ENCODE measurements at places on chromosomes 5 and 9. TPM values are rescaled to one million over a fixed set of nuclear protein-coding genes. Genes with fewer than 3 reads are reported as not detected.

- no peak for ATAC-seq
These were observed 367.3 kb downstream of the TUSC1 start for GRCh38 chr9:25310961-25311360.

DNA sequence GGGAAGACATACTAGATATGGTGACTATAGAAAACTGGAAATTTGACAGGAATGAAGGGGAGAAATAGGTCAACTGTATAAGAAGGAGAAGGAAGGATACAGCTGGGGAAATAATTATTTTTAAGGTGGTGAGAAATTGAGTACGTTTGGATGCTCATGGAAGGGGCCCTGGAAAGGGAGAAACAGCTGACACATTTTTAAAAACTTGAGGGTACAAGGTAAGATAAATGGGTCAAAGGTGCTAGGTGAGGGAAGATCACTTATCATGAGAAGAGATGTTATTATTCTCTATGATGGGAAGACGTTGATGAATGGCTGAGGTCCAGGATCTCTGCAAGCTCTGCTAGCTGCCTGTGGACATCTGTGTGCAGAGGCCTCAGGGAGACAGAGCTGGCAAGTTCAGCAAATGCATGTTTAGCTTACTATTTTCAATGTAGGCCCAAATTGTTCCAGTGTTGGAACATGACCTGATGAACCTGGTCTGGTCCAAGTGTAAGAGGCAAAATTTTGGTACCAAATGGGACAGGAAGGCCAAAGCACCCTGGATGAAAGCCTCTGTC lies 181.7 kb downstream of the MTRR start:
- ATAC-seq = no peak

- no peak for ATAC-seq
These were observed 168.2 kb upstream of the FBN2 start for GRCh38 chr5:128706269-128706668.

DNA sequence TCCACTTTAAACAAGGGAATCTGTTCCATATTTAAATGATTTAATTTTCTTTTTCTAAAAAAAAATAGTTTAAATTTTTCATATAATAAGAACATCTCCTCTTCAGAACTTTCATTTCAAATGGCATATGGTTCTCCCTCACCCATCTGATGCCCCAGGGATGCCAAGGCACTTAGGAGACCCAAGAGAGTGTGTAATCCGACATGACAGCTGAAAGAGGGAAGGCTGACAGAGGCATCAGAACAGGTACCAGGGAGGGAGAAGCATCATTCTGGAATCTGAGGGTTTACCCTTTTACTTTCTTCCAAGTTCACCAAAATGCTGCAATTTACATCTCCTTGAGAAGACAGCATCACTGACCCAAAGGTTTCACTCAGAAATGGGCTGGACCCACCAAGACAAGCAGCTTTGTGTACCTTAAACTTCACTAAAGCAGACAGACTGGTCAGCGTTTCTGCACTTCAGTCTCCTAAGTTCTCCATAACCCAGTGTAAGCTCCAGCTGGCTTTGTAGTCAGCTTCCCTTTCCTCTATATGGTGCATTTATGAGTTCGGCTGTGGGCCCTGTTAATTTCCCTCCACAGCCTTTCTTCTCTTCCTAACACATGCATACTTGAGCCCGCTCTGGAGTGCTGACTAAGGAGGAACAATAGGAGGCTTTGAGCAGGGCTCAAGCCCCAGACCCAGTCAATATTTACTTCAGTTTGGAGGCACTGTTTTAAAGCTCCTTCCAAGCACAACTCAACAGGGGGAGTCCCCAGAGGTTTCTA lies 17.7 kb downstream of the EFNA5 start:
- no peak for ATAC-seq

DNA sequence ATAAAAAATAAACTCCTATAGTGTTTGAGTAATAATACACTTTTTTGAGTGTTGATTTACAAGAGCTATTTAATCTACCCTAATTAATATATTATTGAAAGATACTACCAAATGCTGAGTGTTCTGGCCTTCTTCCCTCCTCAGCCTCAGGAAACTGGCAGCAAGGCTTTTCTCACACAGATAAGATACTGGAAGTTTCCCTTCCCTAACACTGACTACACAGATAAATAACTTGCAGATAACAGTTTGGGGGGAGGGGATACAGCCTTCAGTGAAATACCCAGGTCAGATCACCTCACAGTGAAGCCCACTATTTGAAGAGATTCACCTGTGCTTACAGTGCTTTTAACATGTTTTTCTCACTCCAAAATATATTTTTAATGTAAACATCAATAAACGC lies 1.6 kb upstream of the NIPSNAP3A start:
- no peak for ATAC-seq

The S100Z gene
- 5.2 TPM for total RNA-seq

The OLFM1 gene
- total RNA-seq = not detected

DNA sequence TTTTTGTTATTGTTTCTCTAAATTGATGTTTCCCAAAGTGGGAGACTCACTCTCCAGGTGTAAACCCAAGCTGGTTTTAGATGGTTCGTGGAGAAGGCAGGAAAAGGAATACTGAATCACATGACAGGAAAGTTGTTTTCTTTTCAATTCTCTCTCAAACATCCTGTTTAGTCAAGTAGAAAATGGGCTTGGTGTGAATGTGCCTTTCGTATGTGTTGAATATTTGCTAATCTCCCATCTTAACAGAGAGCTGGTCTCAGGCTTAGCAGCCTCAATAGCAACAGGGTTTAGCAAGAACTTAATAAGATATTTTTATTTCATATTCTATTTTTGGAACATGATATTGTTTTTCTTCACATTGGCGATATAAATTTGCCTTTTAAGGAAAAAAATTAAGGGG lies 119.7 kb downstream of the INSYN2B start:
- no peak for ATAC-seq

The PHF2 gene
- total RNA-seq = 15.1 TPM

The TPPP gene
- total RNA-seq = 0.19 TPM

GRCh38 chr5:143914756-143915155 lies 102.8 kb downstream of the HMHB1 start:
- no peak for ATAC-seq

DNA sequence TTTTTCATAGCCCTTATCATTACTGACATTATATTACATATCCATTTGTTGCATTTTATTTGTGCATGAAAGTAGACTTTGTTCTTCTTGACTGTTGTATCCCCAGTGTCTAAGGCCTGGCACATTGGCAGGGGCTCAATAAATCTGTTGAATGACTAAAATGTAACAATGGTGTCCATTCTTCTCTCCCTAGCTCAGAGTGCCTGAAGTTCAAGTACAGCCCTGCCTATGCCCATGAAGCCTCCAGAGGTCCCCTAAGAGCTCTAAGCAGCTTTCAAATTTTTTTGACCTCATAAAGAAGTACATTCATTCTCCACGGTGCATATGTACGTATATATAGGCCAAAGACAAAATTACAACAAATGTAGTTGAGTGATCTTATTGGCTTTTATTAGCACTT lies 4.2 kb upstream of the BSPRY start:
- ATAC-seq = no peak

DNA sequence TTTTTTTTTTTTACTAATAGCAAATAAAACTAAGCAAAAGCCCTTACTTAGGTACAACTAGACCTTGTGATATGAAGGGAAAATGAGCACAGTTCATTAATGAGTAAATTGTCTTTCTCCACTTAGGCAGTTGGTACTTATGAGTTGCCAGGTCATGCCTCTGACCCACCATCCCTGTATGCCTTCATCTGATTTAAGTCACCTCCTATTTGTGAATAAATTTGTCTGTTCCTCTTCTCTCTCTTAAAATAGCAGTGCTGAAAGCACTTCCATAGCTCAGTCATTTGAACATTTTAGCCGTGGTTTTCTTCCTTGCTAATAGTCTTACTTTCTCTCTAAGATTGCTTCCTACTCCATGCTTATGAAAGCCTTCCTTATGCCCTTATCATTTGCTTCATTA lies 61.4 kb downstream of the SLC44A1 start:
- no peak for ATAC-seq

DNA sequence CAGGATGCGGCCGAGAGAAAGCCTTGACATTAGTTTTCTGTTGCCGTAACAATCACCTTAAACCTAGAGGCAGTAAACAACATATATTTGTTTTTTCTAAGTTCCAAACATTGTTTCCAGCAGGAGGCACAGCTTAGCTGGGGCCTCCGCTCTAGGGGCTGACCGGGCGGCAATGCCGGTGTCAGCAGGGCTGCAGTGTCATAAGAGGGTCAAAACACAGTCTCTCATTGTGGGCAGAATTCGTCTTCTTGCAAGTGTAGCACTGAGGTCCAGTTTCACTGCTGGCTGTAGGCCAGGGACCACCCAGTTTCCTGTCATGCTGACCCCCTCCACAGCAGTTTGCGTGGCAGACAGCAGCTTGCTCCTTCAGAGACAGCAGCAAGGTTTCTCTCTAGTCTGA lies 186.2 kb downstream of the PJA2 start:
- ATAC-seq = no peak
